ENCODE measurements at places on chromosomes 6 and 20.
A peak's percentile ranks its signal among the peaks of the same experiment; 100 is the strongest.

DNA sequence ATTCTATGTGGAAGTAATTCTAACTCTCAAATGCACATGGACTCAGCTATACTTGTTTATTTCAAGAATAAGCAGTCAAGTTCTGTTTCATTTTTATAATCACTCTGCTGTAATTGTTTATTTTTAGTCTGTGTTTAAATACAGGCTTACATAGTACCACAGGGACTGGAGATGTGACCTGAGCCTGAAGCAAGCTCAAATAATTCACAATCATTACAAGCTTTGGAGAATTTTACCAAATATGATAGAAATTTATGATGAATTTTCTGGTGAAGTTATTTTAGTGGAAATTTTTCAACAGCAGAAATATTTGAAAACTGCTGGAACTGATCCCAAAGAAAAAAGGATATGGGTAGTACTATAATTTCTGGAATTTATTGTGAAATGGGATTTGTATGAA is 41.6 kb upstream of the DSE start:
- no peak for DNase-seq

DNA sequence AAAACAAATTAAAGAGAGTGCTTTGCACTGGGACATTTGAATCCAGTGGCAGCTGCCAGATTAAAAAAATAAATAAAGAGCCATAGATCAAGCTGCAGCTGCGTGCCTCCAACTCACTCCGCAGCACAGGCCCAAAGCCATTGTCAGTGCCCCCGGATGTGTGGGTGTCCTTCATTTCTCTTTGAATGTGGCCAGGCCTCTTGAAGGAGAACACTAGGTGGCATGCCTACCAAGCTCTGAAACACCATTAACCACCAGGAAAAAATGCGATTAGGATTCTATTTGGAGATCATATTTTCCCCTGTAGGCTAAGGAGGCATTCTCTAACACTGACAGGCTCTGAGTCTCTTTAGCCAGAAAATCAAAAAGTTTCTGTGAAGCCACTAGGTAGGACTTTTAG is 549.8 kb downstream of the PRKN start:
- no peak for DNase-seq

GRCh38 chr6:38493931-38494547 is 145.7 kb downstream of the BTBD9 start:
- DNase-seq: peak; percentile 81

GRCh38 chr20:5602346-5602745 is 147.9 kb upstream of the SHLD1 start:
- DNase-seq: no peak

DNA sequence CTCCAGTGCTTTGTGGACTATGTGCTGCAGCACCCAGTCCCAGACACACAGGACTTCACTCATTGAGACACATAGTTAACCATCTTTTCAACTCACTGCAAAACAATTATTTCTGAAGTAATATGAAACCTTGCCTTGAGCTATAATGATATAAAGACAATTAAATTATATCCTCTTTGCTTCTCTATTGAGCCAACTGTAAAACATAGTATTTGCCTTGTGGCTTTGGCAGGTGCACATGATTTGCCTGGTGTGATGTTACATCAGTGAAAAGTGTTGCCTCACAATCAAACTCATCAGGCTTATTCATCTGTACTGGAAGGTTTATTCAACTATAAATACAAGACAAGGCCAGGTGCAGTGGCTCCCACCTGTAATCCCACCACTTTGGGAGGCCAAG is 80.6 kb downstream of the NCOA7 start:
- no peak for DNase-seq

GRCh38 chr6:19921786-19922185 is 84.6 kb downstream of the ID4 start:
- no peak for DNase-seq

DNA sequence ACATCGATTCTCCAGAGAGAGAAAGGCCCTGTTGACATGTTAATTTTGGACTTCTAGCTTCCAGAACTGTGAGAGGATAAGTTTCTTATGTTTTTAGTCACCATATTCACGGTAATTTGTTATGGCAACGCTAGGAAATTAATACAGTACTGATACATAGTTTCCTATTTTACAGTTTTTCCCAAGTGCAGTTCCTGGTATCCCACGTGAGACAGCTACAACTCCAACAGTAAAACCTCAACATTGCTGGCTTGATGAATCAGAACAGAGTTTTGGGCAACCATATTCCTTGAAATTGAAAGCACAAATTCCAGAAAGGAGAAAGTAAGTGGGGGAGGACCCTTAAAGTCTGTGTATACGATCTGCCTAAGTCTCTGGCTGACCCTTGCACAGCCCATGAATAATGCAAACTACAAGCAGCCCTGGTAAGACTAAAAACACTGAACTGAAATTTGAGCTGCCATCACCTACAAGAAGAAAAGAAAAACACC is 505.1 kb upstream of the NRSN1 start:
- no peak for DNase-seq

- no peak for DNase-seq
These were observed 75.9 kb upstream of the SYNJ2 start for GRCh38 chr6:157905590-157906342.

DNA sequence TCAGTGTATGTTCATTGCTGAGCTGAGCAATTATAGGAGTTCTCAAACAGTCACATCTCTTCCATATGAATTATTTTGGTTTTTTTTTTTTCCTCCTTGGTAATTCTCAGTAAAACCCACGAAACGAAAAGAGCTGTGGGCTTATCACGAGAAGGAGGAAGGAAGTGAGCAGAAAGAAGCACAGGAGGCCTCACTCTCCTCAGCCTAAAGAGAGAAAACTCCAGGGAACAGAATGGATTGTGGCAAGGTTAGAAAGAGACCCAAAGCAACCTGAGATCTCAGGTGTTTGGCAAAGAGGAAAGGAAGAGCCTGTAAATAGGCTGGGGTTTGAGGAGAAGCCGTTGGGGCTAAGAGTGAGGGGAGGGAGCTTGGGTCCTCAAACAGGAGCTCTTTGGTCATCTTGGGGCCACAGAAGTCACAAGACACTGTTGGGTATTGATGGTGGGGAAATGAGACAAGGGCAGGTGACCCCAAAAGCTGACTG is 67.8 kb upstream of the CITED2 start:
- DNase-seq: no peak

- no peak for DNase-seq
These were observed 222.8 kb downstream of the UST start for GRCh38 chr6:148969603-148970061.

DNA sequence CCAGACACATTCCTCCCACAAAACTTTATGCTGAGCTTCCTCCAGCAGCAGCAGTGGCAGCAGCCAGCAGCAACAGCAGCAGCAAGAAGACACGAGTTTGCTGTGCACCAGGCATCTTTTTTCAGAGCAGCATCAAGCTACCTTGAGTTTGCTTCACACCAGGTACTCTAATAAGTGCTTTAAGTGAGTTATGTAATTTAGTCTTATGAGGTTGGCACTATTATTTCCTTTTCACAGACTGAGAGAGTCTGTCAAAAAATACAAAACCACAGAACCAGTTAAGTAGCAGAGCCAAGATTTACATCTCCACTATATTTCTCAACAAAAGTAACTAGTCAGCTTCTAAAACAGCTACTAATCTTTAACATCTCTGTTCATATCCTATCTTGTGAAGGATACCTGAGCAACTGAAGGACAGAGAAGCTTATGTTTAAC is 23.7 kb downstream of the RANBP9 start:
- DNase-seq: no peak

DNA sequence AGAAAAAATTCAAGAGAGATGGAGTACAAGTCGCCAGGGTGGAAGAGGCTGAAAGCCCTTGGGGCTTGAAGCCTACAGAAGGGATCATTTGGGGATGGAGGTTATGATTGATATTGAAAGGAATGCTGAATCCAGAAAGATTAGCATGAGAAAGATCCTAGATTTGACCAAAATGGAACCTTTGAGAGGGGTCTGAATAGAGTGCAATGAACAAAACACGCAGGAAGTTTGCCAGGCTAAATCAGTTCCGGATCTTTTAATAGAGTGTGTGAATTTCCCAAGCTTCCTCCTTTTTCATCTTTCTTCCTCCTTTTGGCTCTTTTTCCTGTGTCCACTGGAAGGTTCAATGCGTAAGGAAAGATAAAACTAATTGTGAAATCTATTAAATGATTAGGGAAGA is 15.3 kb downstream of the IPCEF1 start:
- no peak for DNase-seq

DNA sequence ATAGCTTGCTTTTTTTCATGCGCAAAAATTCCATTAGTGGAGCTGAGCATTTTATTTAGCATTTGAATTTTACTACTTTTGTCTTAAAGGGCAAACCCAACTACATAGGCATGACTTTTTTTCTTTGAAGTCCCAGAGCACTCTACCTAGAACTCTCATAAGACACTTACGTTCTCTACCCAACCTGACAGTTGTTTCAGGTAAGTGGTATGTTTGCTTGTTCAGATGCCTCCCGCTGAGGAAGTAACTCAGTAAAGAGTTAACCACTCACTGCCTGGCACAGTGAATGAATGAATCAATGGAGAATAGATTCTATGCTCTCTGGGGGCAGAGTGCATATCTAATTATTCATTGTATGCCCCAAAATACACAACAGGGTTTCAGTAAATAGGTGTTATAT is 212.3 kb upstream of the PRDM1 start:
- DNase-seq: no peak

GRCh38 chr6:157316871-157317814 is 6.2 kb downstream of the TMEM242 start:
- DNase-seq: no peak

DNA sequence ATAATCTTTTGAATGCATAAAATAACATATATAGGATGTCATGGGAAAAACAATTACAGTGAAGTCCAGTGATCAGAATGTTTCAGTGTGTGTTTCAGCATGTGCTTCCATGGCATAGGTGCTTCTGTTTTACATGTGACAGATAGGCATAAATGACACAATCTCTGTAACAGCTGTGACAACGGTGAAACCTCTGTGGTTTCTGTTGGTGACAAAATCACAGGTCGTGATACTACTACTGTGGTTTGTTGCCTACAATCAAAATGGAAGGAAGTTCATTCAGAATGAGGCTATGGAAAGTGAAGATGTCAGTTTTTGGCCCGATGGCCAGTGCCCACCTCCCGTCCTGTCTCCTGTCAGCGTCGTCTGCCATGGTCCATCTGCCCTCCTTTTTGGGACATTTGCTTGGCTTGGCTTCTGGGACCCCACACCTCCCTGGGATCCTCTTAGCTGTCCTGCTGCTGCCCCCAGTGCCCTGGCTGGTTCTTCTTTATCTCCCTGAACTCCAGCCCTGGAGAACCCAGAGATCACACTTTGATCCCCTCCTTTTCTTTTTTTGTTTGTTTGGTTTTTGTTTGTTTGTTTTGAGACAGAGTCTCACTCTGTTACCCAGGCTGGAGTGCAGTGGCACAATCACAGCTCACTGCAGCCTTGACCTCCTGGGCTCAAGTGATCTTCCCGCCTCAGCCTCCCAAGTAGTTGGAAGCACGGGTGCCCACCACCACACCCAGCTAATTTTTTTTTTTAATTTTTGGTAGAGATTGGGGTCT is 79.3 kb upstream of the NAA20 start:
- DNase-seq: no peak

DNA sequence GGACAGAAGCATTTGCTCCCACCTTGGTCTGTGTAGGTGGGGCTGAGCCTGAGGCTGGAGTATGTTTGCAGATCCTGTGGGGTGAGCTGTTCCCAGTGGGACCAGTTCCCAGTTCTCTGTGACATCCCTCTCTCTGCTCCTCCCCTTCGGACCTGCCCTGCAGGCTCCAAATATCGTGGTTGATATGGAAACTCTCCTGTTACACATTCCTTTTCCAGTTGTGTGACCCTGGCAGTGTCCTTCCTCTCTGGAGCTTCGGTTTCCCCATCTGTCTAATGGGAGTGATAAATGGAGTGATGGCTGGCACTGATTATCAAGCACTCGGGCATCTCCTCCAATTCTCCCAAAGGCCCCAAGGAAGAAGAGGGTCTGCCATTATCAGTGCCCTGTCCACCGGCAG is 15.7 kb upstream of the TGM2 start:
- DNase-seq: no peak

DNA sequence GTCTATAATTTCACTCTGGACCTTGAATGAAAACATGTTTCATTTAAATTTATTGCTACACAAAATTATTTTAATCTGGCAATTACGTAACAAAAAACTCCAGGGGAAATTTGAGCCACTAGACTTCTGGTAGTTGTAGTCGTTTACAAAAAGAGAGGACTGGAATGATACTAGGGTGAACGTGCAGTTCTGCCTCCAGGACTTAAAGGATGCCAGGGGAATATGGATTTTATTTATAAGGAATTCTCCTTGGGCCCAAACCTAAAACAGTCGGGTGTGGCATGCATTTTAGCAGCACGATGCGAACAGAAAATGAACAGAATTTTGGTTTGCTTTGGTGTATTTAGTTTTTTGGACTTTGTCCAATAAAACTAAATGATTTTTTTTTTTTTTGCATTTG is 76.9 kb downstream of the PRL start:
- no peak for DNase-seq

DNA sequence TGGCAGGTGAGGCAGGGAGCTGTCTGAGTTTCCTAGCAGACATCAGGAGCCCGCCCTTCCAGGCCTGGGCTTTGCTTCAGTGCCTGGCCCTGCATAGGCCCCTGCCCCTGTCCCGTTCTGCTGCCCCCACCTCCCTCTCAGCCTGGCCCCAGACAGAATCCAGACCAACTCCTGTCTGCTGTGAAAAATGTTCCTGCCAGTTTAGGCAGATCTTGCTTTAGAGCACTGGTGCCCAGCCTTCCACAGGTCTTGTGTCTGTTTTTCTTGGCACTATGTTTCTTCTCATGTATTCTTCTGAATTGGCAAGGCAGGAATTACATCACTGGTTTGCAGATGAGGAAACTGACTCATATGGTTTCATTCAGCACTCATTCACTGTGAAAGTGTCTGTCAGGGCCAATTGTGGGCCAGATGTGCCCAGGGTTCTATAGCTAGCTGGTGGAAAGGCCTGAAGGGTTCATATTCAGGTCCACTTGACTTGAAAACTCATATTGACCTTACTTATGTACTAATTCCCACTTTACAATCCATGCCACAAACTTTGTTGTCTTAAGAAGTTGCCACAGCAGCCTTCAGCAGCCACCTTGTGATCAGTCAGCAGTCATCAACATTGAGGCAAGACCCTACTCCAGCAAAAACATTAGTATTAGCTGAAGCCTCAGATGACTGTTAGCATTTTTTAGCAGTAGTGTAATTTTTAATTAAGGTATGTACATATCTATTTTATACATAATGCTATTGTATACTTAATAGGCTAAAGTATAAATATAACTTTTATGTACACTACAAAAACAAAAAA is 40.5 kb downstream of the HLA-F start:
- DNase-seq: no peak

GRCh38 chr6:113326781-113327180 is 530.4 kb upstream of the MARCKS start:
- no peak for DNase-seq

DNA sequence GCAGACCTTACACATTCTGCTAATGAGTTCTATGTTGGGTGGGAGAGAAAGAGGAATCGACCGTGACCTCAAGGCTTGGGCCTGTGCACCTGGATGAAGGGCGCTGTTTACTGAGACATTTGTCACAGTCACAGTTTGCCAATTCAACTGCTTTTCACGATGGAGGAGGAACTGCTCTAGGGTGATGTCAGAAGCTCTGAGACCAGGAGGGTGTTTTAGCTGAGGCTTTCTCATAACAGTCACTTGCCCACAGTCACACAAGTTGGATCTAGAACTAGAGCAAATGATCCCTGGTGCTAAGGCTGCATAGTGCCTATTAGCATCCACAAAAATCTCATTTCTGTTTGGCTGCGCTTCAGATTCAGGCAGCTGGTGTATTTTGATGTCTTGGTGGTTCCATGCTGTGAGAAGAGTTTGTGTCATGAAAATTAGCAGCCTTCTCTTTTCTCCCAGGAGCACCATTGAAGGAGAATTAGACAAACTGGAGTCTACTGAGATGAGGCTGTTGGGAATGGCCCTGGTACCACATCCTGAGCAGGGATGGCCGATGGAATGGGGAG is 83.3 kb upstream of the TGM3 start:
- no peak for DNase-seq
